HAP-1 (cell line): ENCODE measurements at places on chromosomes 11 and 22.

DNA sequence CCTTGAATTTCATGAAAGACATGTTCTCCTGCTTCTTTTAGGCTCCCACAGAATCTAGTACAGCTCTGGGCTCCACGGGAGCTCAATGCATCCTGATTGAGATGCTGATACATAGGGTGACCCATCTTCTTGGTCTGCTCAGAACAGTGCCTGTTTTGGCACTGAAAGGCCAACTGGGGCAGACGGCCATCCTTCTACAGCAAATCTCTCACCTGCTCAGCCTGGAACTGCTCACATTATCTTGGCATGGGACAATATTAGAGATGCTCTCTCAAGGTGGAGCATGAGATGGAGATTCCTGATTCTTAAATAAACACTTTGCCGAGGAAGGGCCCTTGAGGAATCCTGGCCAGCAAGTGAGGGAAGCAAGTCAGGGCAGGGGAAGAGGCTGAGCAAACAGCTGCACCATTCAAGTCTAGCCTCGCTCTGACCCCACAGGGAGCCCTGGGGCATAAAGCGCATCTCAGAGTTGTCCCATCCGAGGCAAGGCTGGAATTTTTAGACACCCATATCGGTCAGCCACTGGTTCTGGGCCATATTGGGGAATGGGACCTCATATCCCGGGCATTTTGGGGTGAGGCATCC is 58.4 kb upstream of the CSNK2A3 start:
- no peak for DNase-seq

DNA sequence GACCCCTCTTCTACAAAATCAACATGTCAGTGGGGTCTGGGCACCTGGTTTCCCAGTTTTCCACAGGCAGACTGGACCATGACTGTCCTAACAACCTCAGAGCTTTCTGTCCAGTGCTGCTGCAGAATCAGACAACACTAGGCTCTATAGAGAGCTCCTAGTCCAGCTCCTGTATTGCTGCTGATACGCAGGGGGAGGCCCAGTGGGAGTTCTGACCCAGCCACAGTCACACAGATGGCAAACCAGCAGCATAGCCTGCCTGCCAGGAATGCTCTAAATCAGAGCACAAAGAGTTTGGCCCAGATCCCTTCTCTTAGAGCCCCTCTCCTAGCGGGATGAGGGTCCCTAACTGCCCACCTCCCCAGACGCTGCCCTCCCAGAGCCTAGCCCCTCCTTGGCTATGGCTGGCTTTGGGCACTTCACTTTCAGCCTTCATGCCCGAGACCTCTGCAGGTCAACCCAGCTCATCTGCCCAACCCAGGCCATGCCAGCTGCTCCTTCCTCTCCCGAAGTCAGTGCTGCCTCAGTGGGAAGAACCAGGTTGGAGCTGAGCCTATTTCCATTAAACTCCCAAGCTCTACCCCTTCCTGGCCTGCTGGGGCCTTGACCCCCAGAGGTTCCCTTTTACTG is 15.8 kb upstream of the SLCO2B1 start:
- DNase-seq, result no peak

DNA sequence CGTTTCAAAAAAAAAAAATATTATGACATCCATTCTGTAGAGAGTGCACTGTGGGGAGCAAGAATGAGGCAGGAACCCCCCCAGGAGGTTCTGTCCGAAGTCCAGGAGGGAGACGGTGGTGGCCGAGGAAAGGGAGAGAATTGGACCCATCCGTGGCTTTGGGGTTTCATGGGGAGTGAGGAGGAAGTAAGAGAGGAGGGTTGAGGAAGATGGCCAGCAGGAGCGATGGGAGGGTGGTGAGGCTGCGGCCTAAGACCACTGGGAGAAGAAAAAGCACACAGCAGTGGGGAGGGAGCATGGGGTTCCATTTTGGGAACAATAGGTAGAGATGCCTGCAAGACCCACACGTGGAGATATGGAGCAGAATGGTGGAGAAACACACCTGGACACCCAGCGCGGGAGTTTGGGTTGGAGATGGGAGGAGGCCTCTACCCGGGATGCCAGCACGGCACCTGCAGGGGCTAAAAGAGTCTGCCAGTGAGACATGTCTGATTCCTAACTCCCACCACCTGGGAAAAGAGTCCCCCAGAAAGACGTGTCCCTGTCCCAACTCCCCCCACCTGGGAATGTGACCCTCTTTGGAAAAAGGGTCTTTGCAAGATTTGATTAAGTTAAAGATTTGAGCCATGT is 72.5 kb upstream of the SHANK2 start:
- DNase-seq, result no peak

GRCh38 chr11:70527046-70527395 is 128.7 kb downstream of the CTTN start:
- no peak for DNase-seq

GRCh38 chr11:8202516-8203413 is 33.9 kb upstream of the RIC3 start:
- DNase-seq, result no peak

- peak; percentile 45 for DNase-seq
Observed at GRCh38 chr22:24525416-24526037, 29.4 kb downstream of the GUCD1 start.

- no peak for DNase-seq
Observed at GRCh38 chr11:132343445-132344175, 973.2 kb downstream of the NTM start.

DNA sequence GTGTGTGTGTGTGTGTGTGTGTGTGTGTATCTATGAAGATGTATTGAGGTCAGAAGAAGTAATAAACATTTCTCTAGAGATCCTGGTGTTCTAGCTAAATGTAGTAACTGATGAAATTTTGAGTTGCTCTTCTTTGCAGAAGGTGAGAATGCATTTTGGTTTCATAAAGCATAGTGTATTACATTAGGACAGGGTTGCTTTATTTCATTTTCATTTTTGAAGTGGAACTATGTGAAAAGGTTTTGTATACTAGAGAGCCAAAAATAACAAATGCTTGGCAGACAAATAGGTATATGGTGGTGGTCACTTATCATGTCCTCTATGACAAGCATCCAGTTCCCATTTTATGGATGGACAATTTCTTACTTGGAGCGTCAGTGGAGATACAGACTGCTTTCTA is 99.0 kb downstream of the CASP12 start:
- DNase-seq, result no peak

- no peak for DNase-seq
Observed at GRCh38 chr11:41177791-41178190, 281.7 kb downstream of the LRRC4C start.

GRCh38 chr11:13238879-13239514 is 38.6 kb upstream of the BMAL1 start:
- DNase-seq, result peak; percentile 24

DNA sequence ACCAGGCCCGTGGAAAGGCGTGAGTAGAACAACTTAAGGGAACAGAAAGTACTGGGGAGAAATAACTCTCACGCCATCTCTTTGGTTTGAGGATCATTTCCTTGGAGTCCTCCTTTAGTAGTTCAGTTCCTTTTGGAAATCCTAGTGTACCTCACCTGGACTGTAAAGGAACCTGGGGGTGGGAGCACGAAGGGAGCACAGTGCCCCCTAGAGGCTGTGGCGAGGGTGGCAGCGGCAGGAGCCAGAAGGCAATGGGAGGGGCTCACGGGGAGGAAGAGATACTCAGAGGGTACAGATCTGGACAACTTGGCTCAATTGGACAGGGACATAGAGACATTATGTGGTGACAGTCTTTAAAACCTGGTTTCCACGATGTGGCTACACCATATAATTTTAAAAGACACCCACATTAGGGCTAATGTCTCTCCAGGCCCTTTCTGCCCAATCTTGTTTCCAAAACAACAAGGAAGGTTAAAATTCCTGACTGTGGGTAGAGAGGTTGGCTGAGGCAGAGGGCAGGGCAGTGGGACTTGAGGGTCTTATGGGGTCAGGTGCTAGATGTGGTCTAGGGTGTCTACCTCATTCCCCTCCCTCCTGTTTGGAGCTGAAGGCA is 87.0 kb downstream of the CSNK2A3 start:
- peak; percentile 77 for DNase-seq

DNA sequence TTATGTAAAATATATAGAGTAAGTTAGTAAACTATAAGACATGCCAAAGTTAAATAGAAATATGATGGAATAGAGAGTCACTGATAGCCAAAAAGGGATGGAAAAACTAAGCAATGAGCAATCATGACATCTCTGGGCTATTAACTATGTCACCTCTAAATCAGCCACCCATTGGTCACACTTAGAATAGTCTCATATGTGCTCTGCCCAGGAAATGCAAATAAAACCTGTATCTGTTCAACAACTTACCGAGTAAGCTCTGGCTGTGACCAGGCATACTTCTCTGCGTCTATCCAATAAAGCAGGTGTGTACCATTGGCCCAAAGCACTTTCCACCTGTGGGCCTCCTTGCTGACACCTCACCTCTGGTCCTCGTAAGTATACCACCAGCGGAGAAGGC is 1.6 kb upstream of the ARL14EP start:
- no peak for DNase-seq

- peak; percentile 28 for DNase-seq
Observed at GRCh38 chr11:135027461-135027860, 615.4 kb upstream of the B3GAT1 start.

DNA sequence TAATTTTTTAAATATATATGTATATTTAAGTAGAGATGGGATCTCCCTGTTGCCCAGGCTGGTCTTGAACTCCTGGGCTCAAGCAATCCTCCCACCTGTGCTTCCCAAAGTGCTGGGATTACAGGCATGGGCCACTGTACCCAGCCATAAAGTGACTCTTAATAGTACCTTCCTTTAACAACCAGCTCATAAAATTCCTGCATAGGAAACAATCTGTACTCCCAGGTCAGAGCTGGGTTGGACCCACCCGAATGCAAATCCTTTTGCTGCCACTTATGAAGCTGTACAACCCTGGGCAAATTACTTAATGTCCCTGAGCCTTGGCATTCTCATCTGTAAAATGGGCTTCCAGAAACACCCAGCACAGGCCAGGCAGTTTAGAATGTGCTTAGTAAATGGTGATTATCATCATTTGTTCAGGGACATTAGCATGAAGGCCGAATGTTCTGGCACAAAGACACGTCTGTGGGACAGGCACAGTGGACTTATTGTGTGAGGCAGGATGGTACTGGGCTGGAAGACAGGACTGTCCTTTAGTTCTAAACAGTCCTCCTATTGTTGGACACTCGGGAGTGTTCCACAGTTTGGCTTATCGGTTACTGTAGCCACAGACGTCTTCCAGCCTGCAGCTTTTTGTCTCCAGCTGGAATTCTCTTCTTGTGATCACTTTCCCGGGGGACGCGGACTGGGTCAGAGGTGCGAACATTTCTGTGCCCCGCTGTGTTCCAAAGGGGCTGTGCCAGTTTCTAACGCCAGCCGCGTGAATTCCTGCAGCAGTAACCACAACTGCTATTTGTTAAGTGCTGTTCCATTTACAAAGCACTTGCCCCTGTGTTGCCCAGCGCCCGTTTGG is 6.0 kb downstream of the PDXP start:
- DNase-seq, result no peak

- DNase-seq, result peak; percentile 41
Observed at GRCh38 chr22:29917052-29917902, 34.3 kb downstream of the MTMR3 start.

DNA sequence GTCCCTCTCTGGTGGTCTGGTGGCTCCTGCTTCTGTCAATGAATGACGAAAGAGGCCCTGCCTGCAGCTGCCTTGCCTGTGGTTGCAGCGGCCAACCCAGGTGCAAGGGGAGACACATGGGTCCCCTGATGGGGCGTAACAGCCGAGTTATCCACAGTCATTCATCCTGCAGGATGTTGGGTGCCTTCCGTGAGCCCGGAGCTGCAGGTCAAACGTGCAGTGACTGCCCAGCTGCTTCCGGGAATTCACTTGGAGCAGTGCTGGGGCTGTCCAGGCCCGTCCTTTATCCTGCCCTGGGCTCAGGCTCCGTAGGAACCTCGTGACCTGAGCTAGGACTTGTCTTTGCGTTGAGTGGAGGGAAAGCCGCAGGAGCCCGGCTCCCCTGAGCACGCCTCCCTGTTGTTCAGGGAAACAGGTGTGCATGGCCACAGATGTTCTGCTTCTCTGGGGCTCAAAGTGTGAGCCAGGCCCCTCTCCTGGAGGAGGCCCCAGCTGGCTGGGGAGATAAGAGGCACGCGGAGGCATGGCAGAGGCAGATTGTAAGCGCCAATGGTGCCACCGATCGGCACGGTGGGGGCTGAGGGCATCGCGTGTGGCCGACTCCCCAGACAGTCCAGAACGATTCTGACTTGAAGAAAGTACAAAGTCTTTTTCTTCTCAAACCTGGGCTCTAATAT is 635.4 kb downstream of the BRD1 start:
- DNase-seq, result no peak

DNA sequence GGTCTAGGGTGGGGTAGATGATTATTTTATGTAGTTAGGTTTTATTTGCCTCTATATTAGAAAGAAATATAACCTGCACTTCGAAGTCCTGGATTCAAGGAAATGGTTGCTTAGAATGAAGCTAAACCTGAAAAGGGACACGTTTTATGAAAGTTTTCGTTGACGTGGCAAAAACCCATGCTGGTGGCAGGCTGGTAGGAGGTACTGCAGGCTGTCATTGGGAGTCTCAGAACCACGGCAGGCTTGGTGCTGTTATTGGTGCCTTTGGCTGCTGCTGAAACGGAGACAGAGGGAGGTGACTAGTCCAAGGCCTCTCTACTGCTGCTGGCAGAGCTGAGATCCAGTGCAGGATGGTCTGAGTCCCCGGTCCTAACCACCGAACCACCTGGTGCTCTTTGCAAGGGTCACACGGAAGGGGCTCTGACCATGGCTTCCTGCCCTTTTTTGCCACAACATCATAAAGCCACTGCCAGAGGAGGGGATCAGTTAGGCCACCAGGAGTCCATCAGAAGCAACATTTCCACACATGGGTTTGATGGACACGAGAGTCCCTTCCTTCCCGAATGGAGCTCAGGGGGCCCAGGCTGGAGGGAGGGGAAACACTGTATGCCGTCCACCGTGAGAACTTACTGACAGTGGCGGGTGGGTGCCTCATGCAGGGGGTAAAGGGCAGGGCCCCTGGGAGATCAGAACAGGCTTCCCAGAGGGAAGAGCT is 13.4 kb downstream of the CSF2RB start:
- DNase-seq, result no peak

- DNase-seq, result no peak
Observed at GRCh38 chr11:124896821-124897391, 759 bp downstream of the ROBO4 start.

DNA sequence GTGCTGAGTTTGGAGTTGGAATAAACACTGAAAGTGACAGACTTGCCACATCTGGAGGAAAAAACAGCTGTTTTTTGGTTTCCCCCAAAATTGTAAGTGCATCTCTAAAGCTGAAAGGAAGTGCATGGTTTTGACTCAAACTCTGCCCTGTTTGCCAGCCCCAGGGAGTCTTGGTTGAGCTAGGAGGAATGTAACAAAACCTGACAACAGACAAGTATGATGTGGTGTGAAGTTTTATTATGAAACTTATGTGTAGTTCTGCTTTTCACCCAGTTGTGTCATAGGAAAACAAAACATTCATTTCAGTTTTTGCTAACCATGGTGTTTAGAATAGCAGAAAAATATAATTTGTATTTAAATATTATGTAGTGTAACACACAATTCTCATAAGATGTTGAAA is 31.7 kb upstream of the PDE3B start:
- no peak for DNase-seq

- DNase-seq, result no peak
Observed at GRCh38 chr22:30262112-30262511, 4.5 kb downstream of the OSM start.
